ENCODE measurements at places on chromosomes 4 and X.

DNA sequence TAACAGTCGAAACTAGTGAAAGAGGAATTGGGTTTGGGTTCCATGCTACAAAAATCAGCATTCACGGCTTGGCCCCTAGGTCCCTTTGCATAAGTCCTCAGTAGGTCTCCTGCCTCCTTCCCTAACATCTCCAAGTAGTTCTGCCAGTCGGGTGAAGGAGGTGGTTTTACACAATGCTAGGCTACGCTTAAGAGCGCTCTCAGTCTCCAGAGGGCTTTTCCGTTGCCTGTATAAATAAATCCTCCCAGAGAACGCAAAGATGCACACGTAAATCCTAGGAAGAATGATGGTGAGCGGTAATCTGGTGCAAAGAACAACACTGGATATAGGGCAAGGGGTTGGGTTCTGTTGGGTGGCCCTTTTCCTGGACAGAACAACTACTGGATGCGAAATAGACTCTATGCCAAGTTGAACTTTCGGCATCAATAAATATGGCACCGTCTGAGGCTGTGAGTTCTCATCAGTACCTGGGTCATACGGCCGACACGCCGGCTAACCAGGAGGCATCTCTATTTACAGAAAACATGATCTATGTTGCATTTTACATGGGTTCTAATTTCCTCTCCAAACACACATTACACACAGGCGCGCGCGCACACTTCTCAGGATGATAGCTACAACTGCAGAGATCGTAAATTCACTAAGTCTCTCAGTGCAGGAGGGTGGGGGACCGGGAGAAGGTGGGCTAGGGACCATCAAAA, 1.3 kb downstream of the CAMK2D start:
- DNase-seq = peak; percentile 34

GRCh38 chr4:158991534-158992155, 111.2 kb upstream of the RAPGEF2 start:
- no peak for DNase-seq

DNA sequence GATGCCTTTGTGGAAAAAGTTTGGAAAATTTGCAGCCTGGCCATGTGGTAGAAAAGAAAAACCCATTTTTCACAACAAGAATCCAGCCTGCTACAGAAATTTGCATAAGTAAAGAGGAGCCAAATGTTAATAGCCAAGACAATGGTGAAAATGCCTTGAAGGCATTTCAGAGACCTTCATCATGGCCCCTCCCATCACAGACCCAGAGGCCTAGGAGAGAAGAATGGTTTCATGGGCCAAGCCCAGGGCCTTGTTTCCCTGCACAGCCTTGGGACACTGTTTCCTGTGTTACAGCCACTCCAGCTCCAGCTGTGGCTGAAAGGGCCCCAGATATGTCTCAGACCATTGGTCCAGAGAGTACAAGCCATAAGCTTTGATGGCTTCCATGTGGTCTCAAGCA, 101.4 kb upstream of the LINC00632 start:
- no peak for DNase-seq

DNA sequence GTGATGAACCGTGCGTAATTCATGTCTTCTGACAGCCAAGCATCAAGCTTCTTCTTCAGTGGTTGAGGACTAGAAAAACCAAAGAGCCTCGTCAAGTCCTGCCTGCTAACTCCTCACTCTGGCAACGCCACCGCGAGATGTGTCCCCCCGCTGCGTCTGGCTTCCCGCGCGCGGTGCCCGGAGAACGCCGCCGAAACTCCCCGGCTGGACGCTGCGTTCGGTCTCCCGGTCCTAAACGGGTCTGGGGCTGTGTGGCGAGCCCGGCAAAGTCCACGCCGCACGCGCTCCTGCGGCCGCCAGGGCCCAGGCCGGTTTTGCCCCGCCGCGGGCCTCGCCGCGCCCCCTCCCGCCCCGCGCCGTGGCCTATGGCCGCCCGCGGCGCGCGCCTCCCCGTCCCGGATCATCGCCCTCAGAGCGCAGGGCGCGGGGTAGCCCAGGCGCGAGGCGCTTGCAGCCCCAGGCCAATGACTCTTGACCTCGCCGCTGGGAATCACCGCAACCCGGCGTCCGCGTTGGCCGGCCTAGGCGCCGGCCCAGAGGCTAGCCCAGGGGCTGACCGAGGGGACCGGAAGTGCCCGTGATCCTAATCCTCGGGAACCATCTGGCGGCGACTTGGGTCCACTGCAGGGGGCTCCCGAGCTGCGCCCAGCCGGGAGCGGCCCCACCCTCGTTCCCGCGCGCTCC, at the start of gene AADAT:
TSS of gene AADAT (minus strand) at position 289 of the 684 bp plus-strand sequence. CDS start at position 23, 266 bp downstream.
- DNase-seq = peak; percentile 94

- no peak for DNase-seq
These were observed 405.6 kb downstream of the FAM47A start for GRCh38 chrX:33726281-33727160.

- no peak for DNase-seq
These were observed 34.5 kb upstream of the FAM9C start for GRCh38 chrX:13078739-13079444.

DNA sequence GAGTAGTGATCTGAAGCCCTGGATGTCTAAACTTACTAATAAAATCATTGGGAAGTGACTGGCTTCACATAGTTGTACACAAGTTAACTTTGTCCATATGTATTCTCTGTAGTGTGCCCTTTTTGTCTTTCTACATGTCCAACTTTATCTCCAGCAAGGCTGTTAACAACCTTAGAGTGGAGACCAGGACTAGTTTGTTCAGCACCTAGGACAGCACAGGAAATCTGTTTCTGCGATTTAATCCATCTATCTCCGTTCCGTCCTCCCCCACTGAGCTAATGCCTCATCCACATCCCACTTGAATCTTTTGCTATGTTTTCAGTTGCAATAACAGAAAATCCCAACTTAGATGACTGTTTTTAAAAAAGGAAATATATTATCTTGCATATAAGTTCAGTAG, 3.4 kb upstream of the ARR3 start:
- no peak for DNase-seq

GRCh38 chrX:4787971-4788370, 1074.5 kb upstream of the PRKX start:
- no peak for DNase-seq

- no peak for DNase-seq
These were observed 12.7 kb downstream of the ADAM29 start for GRCh38 chr4:174930895-174931294.

- no peak for DNase-seq
These were observed 201.7 kb upstream of the AFF2 start for GRCh38 chrX:148298737-148299136.

- no peak for DNase-seq
These were observed 298.9 kb upstream of the MAGEB16 start for GRCh38 chrX:35499071-35499862.

GRCh38 chr4:172011196-172011595, 198.0 kb downstream of the GALNTL6 start:
- DNase-seq = no peak

DNA sequence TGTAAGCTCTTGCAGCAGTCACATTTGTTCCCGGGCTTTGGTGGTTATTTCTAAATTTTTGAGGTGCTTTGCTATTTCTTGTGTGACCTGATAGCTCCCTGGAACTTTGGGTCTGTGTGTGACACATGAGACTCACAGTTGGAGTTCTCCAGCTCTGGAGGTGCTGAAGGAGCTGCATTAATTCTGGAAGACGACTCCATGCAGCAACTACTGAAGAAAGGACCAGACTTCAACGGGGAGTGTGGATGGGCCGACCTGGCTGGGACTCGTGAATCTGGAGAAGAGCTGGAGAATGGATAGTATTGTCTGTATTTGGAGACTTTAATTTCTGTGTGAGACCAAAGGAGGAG, 1.5 kb downstream of the MRFAP1 start:
- no peak for DNase-seq

GRCh38 chr4:168685136-168685809, 188.4 kb downstream of the PALLD start:
- DNase-seq = no peak

GRCh38 chrX:18884916-18885315, 99.0 kb downstream of the PHKA2 start:
- DNase-seq = no peak

DNA sequence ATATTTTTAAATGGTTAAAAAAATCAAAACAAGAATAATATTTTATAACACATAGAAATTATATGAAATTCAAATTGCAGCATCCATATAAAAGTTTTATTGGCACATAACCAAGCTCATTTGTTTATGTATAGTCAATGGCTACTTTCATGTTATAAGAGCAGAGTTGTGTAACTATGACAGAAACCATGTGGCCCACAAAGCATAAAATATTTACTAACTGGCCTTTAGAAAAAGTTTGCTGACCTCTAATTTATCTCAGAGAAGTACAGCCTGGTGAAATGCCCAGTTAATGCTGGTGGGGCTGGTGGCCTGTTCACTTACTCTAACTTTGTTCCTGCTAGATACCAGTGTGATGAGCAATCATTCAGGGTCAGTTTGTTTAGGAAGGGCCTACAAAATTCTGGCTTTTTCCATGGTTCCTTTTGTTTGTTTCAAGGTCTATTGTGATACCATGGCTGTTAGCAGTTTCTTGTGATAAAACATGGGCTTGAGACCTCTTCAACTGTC, 104.6 kb downstream of the PPP1R2C start:
- no peak for DNase-seq

GRCh38 chrX:24485976-24486680, 21.0 kb downstream of the PDK3 start:
- DNase-seq = peak; percentile 18

DNA sequence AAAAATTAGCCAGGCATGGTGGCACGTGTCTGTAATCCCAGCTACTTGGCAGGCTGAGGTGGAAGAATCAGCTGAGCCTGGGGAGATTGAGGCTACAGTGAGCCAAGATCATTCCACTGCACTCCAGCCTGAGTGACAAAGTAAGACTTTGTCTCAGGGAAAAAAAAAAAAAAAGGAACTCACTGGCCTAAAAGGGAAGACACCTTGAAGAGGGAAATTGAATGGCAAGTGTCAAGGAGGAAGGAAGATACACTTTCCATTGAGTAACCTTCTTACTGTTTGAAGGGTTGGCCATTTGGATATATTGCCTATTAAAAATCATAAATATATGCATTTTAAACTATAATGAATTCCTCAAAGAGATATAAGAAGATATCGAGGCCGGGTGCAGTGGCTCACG, 147.5 kb upstream of the FAM241A start:
- DNase-seq = no peak

GRCh38 chr4:93469560-93469959, 359.0 kb upstream of the ATOH1 start:
- no peak for DNase-seq

DNA sequence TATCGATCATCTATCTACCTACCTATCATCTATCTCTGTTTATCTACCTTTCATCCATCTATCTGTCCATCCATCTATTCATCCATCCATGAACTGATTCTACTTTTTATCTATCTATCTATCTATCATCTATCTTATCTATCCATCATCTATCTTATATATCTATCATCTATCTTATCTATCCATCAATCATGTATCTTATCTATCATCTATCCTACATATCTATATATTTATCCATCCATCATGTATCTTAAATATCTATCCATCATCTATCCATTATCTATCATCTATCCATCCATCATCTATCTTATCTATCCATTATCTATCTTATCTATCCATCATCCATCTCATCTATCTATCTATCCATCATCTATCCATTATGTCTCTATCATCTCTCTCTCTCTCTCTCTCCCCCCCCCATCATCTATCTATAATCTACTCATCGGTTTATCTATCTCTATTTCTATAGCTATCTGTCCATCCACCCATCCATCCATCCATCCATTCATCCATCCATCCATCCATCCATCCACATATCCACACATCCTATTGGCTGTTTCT, 20.9 kb downstream of the ARSD start:
- no peak for DNase-seq

GRCh38 chrX:13059637-13060499, 15.4 kb upstream of the FAM9C start:
- DNase-seq = no peak

- no peak for DNase-seq
These were observed 2619.6 kb downstream of the PCDH7 start for GRCh38 chr4:33339762-33340161.

- DNase-seq = no peak
These were observed 200.2 kb upstream of the UGT8 start for GRCh38 chr4:114398410-114398809.

All from glutamatergic neuron (in vitro differentiated cells).